ENCODE measurements at places on chromosomes 12 and 14. TPM values are rescaled to one million over a fixed set of nuclear protein-coding genes. Genes with fewer than 3 reads are reported as not detected.

CMKLR1 gene
- 5.7 TPM for total RNA-seq

LIN7A gene
- 11.9 TPM for total RNA-seq

GUCY2C gene
- 0.11 TPM for total RNA-seq

DNA sequence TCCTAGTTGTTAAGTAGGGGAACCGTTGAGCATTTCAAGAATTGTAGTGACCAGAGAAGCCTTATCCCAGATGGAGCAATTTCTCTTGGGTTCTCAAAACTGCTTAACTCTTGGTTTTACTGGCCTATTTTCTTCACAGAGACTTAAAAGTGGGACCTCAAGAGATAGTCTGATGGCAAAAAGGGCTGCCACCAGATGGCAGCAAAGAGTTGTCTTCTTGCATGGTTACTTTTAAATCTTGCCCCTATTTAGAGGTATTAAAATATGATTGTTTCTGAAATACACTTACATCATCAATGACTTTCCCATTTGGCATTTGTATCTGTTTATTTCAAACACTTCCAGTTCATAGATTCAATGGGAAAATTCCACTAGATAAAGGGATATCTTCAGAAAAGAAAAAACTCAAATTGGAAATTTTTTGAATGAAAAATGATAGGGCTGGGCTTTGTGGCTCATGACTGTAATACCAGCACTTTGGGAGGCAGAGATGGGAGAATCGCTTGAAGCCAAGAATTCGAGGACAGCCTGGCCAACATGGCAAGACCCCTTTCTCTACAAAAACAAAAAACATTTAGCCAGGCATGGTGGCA is 69.9 kb upstream of the CNTN1 start:
- DNase-seq = no peak

DNA sequence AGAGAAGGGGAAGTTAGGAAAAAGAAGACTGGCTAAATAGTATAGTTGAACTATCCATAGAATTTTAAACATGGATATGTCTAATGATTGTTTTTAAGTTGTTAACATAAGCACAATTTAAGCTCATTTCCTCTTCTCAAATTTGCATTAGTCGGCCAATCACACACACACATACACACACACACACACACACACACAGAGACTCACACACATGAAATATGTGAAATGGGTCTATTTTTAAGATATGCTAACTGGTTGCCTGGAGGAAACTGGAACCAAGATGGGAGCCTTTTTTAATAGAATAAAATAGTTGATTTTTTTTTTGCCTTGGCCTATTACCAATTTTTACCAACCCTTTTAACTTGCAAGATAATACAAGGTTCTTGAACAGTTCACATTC is 24.0 kb upstream of the STYK1 start:
- no peak for DNase-seq

DNA sequence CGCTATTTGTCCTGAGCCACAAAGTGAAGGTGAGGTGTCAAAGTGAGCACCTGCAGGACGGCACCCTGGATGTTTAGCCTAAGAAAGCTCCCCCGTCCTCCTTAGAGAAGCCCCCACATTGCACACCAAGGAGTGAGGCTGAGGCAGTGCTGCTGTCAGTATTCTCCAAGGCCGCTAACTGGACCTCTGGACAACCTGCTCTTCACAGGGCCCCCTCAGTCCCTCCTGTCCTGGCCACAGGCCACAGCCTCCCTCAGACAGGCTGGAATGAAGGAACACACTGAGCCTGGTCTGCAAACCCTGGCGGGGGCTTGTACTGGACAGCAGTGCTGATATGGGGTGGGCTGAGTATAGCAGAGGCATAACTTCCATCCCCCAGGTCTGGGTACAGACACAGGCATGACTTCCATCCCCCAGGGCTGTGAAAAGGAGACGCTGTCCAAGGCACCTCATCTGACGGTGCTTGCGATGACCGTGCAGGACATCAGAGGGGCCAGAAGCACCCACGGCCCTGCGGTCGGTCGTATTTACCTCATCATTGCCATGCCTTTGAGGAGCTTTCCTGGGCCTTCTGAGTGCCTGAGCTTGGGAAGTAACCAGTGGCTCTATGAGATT is 82.4 kb upstream of the DIO3 start:
- no peak for DNase-seq

GRCh38 chr14:77290705-77291104 is 19.7 kb upstream of the NGB start:
- DNase-seq = no peak

DNA sequence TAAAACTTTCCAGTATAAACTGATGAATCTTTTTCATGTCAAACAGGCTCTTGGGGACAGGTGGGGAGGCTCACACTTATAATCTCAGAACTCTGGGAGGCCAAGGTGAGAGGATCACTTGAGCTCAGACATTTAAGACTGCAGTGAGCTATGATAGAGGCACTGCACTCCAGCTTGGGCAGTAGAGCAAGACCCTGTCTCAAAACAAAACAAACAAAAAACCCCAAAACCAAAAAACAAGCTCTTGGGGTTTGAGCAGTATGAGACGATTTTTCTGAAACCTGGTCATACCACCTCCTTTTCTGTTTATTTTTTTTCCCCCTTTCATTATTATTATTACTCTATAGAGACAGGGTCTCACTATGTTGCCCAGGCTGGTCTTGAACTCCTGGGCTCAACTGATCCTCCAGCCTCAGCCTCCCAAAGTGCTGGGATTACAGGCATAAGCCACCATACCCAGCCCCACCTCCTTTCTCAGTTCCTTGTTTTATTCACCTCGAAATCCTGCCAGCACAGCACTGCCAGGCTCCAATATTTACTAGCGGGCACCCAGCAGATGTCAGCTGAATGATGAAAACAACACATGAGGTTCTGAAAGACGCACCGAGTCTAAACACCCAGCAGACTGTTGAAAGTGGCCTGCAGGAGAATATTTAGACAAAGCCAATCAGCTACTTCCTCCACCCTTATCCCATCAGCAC is 19.5 kb upstream of the CDK17 start:
- DNase-seq = no peak
